ENCODE measurements at places on chromosomes 1 and 21.

DNA sequence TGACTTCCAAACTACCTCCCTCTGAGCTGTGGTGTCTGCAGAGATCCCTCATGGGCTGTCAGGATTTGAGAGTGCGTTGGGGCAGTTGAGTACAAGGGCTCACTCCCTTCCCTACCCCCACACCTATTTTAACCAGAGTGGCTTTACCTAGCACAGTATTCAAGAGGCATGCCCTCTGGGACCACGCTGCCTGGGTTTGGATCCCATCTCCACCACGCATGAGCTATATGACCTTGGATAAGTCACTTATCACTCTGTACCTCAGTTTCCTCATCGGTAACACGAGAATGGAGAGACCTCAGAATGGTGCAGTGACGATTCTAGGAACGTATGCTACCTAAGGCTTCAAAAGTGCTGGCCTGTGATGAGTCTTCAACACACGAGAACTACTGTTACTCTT is 147.3 kb upstream of the WNT4 start:
- no peak for DNase-seq

GRCh38 chr1:95034506-95034905 is 38.2 kb downstream of the ALG14 start:
- no peak for DNase-seq

DNA sequence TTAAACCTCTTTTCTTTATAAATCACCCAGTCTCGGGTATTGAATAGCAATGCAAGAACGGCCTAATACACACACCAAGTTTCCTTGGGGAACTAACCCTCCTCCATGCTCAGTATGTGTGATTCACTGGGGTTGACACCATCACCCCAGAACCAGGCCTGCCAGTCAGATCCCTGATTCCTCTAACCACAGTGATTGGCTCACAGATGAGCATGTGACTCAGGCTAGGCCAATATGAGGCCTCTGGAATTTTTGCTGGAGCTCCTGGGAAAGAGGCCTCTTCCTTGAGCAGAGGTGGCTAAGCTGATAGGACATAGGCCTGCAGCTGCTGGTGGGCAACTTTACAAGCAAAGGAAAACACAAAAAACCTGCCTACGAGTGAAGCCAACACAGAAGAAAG is 74.7 kb upstream of the ZBTB40 start:
- DNase-seq: no peak

- no peak for DNase-seq
These were observed 75.7 kb upstream of the KIF26B start for GRCh38 chr1:245079021-245079609.

GRCh38 chr1:26132128-26132833 is 20.7 kb downstream of the PDIK1L start:
- DNase-seq: no peak

- no peak for DNase-seq
These were observed 247.9 kb downstream of the ADGRL2 start for GRCh38 chr1:82048596-82048995.

DNA sequence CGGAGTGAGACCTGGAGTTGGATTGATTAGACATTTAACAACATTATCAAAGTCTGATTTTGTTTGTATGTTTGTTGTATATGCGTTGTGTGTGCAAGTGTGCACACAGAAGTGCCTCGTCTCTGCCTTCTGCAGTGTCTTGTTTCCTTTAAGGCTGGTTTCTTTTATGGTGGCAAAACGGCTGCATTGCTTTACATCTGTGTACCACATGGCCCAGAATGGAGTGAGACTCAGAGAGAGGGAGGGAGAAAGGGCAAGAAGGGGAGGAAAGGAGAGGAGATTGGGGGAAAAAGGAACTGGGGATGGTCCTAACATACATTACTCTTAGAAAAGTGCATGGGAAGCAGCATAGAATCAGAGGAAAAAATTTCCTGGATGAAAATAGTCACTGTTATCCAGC is 99.7 kb upstream of the WLS start:
- no peak for DNase-seq

DNA sequence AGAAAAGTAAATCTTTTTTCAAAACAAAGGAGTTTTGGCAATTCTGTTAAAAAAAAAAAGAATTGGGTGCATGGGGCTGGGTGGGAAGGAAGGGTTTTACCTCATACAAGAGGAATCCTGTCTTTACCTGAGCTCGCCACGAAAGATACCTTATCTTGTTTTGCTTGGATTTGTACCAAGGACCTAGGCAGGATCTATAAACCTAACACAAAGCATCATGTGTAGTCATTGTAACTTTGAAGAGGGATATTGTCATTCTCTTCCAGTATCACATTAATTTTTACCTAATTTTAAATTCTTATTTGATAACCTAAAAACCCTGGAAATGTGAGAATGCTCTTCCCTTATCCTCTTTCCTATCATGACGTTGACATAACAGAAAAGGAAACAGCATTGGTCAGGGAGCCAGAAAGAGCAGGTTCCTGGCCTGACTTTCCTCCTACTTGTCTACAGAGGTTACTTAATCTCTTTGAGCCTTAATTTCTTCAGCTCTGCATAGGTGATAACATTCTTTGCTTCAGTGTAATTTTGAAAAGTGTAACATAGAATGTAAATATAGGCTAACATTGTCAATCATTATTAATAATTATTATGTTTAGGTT is 4.0 kb upstream of the LAMC1 start:
- no peak for DNase-seq

DNA sequence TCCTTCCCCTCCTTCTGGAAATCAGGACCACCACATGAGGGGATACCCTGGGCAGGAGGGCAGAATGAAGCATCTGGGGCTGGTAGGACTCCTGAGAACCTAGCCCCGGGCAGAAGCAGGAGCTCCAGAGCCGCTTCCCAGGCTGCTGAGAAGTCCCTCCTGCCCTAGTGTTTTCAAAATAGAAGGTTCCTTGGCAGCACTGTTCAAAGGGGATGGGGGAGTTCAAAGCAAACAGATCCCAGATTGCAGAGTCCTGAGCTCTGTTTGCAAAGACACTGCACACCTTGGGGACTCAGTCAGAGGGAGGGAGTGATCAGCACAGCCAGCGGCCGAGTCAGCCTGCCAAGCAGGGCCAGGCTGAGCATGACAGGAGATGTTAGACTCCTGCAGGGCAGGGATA is 177.8 kb downstream of the PTPRU start:
- no peak for DNase-seq

- no peak for DNase-seq
These were observed 611 bp upstream of the PIK3C2B start for GRCh38 chr1:204495078-204495753.

DNA sequence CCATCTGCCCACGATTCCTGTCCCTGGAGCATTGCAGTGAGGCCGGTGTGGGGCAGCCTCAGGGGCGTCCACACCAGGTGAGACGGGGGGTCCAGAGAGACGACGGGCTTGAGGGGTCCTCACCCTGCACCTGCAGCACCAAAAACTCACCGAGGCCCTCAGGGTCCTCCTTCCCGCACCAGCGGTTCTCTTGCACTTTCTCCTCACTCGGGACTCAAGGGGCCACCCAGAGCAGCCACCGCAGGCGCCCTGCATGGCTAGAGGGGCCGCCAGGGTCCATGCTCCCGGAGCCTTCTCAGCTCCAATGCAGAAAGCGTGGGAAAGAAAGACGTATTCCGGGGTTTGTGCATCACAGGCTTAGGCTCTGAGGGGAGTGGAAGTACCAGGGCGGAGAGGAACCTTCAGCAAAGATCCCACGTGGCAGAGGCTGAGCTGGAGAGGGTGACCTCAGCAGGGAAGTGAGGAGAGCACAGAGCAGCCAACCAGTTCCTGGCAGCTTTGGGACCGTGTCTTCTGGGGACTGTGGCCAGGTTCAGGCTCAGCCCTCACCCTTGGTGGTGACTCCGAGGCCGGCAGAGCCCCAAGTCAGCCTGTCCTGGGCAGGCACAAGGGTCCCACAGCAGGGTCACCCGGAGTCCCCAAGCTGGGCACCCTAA is 19.5 kb upstream of the COL6A2 start:
- DNase-seq: peak; percentile 12

DNA sequence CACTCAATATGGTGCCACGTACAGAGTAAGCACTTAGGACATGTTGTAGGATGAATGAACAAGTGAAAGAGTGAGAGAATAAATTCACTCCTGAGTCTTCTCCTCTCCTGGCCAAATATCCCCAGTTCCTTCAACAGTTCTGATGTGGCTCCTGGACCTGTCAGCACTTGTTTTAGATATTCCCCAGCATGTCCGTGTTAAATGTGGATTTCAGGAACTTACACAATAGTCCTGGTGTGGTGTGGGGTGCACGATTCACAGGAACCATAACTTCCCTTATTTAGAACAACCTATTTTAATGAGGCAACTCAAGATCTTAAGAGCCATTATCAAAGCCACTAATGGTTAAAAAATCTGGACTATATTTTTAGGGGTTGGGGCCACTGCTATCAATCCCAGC is 39.0 kb upstream of the MYSM1 start:
- no peak for DNase-seq

- DNase-seq: peak; percentile 93
These were observed at the start of gene USP33 for GRCh38 chr1:77759071-77760028. Gene USP33, minus strand, starts transcription at chr1:77759852. Its CDS starts 18,155 bp downstream, at chr1:77741697.

GRCh38 chr1:212622467-212622866 is 13.9 kb downstream of the ATF3 start:
- no peak for DNase-seq

- DNase-seq: no peak
These were observed 36.9 kb downstream of the FGGY start for GRCh38 chr1:59333626-59334277.

DNA sequence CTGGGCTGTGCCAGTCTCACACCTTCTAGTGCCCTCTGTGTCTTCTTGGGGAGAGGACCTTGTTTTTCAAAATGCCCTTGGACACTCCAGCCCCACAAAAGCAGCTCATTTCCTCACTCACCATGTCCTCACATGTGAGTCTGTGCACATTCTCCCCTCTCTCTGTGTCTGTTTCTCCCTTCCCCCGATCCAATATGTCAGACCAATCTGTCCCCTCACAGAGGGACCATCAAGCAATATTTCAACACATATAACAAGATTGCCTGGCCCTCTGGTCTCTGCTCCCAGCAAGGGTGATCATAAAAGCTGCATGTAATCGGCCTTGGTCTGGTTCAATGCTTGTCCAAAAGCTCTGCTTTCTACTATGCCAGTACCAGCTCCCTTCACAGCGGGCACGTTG is 261.2 kb downstream of the MATN1 start:
- no peak for DNase-seq

- no peak for DNase-seq
These were observed 116.8 kb downstream of the KCNH1 start for GRCh38 chr1:211017075-211017718.

GRCh38 chr1:183200451-183200850 is 14.4 kb downstream of the LAMC2 start:
- DNase-seq: no peak

- DNase-seq: no peak
These were observed 73.3 kb upstream of the HMGB4 start for GRCh38 chr1:33790577-33790976.

GRCh38 chr1:185674201-185674600 is 60.0 kb upstream of the HMCN1 start:
- no peak for DNase-seq

- DNase-seq: peak; percentile 64
These were observed 183.9 kb upstream of the SGIP1 start for GRCh38 chr1:66350001-66350547.

GRCh38 chr1:55990007-55990406 is 589.4 kb downstream of the PLPP3 start:
- no peak for DNase-seq

GRCh38 chr1:5947978-5948680 is 44.1 kb downstream of the NPHP4 start:
- no peak for DNase-seq
